ENCODE measurements at places on chromosomes 7 and 10.

- no peak for DNase-seq
These were observed 396.1 kb upstream of the KLF6 start for GRCh38 chr10:4181081-4181480.

- DNase-seq, result no peak
These were observed 101.7 kb upstream of the SVIL start for GRCh38 chr10:29736366-29737073.

DNA sequence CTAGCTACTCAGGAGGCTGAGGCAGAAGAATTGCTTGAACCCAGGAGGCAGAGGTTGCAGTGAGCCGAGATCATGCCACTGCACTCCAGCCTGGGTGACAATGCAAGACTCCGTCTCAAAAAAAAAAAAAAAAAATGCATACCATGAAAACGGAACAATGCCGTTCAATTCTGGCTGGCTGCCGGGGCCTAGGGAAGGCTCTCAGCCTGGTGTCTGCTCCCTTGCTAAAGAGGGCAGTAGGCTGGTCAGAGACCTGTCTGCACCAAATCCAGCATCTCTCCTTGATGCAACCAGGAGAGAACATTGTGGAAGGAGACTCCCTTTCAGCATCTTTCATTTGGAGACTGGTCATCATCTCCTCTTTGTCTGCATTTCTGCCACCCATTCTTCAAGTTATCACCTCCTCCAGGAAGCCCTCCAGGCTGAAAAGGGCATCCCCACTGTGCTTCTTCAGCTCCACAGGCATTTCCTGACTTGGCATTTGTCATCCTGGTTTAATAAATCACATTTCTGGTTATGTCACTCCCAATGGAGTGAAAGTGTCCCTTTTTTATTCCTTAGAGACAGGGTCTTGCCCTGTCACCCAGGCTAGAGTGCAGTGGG lies 24.7 kb downstream of the MYL10 start:
- DNase-seq, result no peak

DNA sequence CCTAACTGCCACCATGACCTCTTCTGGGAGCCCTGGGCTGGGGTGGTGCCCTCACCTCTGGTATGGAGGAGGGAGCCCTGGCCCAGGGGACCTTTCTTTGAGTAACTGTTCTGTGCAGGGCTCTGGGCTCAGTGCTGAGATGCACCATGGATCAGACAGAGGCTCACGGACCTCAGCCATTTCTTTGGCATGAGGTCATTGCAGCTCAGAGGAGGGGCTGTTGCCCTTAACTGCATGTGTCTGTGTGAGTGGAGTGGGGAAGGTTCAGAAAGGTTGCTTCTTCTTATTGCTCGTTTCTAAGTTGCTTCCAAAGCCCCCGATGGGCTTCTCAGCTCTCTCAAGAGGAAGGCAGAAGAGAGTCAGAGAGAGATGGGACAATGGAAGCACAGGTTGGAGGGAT lies 233.9 kb downstream of the RPS24 start:
- DNase-seq, result no peak

DNA sequence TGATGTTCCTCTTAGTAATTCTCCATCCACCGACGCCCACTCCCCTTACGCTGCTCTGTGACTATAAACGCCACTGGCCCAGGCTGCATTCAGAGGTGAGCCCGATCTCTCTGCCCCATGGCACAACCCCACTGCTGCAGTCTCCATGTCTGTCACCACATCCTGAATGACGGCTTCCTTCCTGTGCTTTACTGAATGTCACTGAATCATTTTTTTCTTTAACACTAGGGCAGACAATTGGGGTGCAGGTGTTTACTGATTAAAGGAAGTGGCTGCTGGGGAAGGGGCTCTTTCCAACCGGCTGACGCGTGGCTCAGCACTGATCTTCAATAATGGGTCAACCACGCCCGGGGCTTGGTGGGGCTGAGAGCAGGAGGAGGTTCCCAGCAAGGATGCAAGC lies 208.3 kb downstream of the USP6NL start:
- DNase-seq, result peak; percentile 33

- DNase-seq, result no peak
These were observed 101.0 kb downstream of the AOAH start for GRCh38 chr7:36623247-36623646.

- DNase-seq, result no peak
These were observed 458.6 kb downstream of the INHBA start for GRCh38 chr7:41244246-41244645.

DNA sequence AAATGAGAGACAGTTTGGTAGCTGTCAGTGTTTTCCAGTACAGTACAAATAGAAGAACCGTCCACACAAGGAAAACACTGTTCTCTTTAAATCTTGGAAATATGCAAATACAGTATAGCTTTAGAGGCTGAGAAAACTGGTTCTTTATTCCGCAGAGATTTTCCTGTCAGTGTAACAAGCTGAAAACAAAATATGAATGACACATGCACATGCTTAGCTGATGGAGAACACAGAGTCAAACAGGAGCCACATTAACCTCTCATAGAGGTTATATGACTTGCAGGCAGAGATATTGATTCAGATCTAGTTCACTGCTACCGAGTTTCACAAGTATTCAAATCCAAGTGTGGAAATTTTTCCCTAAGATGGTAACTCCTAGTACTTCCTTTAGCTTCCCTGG lies 135.2 kb upstream of the C1QL3 start:
- DNase-seq, result no peak

GRCh38 chr7:12653518-12653917 lies 33.9 kb upstream of the ARL4A start:
- DNase-seq, result no peak

DNA sequence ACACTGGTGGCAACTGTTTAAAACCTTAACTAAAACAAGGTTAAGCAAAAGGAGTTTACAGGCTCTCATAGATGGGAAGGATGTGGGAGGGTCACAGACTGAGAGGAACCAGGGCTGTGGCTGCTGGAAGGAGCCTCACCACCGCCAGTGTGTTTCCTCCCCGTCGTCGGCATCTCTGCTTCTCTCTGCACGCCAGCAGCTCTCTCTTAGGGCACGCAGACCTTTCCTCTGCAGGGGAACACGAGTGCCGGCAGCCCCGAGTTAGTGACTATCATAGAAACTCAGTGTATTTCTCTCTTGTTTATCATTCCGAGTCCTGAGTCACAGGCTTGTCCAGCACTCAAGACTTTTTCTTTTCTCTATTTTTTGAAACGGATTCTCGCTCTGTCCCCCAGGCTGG lies 8.1 kb upstream of the SH2D4B start:
- no peak for DNase-seq

- DNase-seq, result no peak
These were observed 235.2 kb downstream of the WDR37 start for GRCh38 chr10:1291178-1292090.

DNA sequence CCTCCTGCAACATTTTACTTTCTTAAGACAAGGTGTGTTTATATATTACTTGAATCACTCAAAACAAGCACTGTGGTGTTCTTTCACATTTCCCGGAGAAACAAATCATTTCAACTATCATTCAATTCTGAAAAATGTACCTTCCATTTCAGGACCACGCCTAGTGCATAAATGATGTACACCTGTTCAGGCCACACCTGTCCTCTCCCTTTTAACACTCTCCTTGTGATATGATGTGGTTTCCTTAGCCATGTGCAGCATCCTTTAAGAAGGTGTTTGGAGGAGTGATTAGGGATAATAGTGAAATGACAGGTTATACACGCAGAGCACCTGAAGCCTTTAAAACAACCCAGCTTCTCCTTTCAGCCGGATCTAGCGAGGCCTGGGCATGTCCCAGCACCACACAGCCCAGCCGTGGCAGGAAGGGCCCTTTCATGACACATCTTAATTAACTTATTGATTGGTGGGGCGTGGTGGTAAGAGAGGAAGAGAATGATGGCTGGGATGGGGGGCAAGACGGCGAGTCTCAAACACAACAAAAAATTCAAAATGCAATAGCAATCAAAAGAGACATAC lies 26.9 kb downstream of the ABLIM1 start:
- DNase-seq, result no peak

DNA sequence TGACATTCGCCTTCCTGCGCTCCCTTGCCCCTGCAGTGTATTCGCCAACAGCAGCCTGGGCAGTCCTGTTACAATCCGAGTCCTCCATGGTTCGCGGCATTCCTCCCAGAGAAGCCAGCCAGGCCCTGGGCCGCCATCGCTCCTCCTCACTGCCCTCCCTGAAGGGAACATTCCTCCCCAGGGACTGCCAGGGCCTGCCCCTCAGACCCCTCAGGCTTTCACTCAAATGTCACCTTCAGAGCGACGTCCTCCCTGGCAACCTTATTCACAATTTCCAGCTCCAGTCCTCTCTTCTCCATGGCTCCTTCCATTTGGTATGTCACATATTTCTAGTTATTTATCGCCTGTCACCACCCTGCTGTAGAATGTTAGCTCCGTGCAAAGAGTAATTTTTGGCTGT lies 17.4 kb downstream of the ADAMTS14 start:
- DNase-seq, result no peak

DNA sequence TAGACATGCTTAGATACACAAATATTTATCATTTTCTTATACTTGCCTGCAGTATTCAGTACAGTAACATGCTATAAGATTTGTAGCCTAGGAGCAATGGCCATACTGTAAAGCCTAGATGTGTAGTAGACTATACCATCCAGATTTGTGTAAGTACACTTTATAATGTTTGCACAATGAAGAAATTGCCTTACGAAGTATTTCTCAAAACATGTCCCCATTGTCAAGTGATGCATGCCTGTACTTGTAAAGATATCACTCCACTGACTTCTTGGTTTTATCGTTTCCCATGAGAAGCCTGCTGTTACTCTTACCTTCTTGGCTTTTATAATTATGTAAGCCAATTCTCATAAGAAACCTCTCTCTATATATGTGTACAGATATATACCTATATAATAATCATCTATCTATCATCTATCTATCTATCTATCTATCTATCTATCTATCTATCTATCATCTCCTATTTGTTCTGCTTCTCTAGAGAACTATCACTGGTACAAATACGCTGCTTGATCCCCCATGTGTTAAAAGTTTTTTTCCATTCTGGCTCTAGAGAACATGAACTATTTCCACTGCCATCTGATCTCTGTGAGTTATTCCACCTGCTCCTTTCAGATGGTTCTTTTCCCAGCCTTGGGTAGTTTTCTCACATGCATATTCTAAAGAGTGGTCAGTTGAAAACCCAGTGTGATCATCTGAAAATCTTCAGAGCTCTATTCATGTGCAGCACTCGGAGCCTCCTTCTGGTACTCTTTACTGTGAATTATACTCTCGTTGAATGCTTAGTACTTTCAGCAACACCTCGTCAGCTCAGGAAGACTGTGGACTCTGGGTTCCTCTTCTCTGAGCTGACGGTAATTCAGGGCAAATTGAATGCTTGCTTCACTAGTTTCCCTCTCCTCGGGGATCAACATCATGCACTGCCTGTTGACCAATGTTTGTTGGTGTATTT lies 14.5 kb upstream of the VCL start:
- no peak for DNase-seq

DNA sequence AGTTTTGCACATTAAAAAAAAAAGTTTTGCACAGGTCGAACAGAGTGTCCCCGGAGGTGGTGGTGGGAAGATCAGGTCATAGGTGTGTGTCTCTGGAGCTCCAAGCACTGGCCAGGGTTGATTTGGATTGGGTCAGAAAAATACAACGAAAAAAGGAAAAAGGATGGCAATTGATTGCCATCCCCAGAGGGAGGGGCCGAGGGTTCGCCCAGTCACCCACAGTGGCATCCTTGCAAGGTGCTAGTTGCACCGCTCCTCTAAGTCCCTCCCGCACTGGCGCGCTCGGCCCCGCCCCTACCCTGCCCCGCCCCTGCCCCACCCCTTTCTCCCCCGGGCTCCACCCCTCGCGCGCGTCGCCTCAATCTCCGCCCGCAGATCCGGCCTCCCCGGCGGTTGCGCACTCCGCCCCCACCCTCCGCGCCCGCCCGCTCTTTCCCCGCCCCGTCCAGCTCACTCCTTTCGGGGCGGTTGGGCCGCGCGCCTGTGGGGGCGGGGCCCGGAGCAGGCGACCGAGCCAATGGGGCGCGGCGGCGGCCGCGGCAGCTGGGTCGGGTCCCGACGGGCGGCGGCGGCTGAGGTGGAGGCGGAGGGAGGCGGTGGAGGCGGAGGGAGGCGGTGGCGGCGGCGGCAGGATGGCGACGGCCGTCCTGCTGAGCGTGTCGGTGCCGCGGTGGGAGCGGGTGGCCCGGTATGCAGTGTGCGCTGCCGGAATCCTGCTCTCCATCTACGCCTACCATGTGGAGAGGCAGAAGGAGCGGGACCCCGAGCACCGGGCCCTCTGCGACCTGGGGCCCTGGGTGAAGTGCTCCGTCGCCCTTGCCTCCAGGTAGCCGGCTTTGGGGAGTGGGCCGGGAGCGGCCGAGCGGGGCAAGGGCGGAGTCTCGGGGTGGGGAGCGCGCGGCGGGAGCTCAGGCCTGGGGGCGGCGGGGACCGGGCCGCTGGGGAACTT lies 31.5 kb upstream of the ERV3-1 start:
- peak; percentile 86 for DNase-seq

- no peak for DNase-seq
These were observed 104.7 kb upstream of the EEPD1 start for GRCh38 chr7:36048141-36048901.

DNA sequence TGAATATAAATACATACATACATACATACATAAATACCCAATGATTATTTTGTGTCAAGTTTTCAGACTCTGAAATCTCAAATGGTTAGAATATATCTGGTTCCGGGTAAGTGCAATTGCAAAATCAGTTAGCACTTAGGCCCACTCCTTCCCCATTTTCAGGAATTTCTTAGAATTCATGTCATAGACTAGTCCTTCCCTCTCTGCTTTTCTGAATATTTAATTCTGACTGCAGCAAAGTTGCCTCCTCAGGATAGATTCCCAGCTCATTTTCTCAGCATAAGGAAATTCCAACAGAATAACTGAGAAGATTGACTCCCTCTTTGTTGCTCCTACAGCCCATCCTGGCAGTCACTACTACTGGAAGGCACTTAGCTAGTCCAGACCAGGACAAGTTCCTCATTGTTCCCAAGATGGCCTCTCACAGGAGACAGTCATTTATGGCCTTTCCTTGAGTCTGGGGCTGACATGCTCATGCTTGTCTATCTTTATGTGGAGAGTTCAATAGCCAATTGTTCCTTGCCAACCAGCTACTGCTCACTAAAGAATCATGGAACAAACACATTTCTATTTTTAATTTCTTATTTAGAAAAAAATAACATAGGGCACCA lies 142.9 kb upstream of the ITGB1 start:
- no peak for DNase-seq

- no peak for DNase-seq
These were observed 29.6 kb downstream of the AMZ1 start for GRCh38 chr7:2717293-2718261.

- DNase-seq, result no peak
These were observed 51.3 kb downstream of the IKZF1 start for GRCh38 chr7:50355817-50356178.

DNA sequence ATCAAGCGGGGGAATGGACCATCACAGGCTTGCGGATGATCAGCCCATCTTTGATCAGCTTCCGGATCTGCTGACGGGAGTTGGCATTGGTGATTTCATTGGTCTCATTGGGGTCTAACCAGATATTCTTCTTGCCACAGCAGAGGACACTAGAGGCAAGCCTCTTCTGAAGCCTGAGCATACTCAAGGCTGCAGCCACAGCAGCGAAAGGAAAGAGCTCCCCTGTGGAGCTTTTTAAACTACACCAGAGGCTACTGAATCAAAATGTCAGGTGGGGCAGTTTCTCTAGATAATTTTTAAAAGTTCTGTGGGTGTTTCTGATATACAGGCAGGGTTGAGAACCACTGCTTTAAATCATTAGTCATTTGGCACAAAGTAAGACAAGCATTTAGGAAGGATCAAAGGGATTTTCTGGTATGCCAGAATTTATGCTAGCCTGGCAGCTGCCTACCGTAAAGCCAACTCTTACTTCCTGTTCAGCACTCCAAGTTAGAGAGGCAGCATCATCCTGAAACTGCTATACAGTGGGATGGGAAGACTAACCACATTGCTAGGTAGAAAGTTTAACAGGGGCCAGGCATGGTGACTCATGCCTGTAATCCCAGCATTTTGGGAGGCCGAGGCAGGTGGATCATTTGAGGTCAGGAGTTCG lies 7.0 kb downstream of the NAPEPLD start:
- DNase-seq, result no peak

All from activated CD4-positive, CD25-positive, alpha-beta regulatory T cell treated with anti-CD3 and anti-CD28 coated beads, Interleukin-2, amount 50 U/mL, for 16 hours (primary cell).